ENCODE measurements at places on chromosomes 11 and 22.

DNA sequence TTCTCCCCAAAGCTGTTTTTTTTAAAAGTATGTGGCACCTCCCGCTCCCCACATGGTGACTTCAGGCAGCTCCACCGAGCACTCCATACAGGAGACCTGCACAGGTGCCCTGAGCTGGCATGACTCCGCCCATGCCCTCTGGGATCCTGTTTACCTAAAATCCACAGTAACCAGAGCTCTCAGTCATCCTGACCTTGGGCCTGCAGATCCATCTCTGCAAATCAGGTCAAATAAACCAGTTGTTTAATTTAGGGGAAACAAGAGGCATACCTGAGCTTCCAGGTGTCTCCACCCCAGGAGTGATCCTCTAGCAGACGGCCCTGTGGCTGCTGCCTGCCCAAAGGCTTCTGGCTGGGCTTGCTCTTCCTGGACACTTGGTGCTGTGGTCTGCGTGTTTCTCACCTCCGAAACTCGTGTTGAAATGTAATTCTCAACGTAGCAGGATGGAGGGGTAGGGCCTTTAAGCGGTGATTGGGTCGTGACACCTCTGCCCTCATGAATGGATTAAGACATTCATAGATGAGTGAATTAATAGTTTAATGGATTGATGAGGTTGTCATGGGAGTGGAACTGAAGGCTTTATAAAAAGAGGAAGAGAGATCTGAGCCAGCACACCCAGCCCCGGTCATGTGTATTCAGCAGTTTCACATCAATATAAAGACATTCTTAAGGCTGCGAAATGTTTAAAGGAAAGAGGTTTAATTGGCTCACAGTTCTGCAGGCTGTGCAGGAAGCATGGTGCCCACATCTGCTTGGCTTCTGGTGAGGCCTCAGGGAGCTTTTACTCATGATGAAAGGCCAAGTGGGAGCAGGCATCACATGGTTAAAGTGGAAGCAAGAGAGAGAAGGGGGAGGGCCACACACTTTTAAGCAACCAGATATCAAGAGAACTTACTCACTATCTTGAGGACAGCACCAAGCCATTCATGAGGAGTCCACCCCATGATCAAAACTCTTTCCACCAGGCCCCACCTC, 34.1 kb downstream of the LINC01488 start:
- no peak for DNase-seq

DNA sequence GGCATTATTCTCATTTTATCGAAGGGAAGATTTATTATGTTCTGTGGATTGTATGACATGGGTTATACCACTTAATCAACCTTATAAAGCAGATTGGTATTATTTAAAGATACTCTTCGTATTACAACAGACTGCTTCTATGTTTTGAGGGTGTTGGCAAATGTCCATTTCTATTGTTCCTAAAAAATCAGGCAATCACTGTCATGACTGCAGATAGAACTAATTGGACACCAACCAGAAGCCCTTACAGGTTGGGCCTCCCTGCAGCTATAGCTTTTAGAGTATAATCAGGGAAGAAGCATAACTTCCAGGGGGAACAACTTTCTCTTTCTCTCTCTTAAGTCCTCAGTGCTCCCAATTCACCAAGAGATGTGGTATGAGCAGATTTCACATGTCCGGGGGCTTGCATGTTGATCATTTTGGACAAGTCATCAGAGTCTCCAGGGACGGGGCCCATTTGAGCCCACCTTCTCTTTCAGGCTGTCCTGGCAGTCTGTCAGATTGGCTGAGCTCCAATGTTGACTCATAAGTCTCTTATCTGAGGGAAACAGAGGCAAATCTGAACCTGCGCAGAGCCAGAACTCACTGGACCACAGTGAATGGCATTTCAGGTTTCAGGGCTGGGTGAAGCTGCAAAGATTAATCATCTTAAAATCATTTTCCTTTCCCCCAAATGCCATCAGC, 264.0 kb upstream of the CCDC90B start:
- no peak for DNase-seq

GRCh38 chr11:76339221-76339620, 41.7 kb downstream of the THAP12 start:
- DNase-seq: no peak

GRCh38 chr11:121595717-121596161, 143.0 kb upstream of the SORL1-AS1 start:
- DNase-seq: no peak

DNA sequence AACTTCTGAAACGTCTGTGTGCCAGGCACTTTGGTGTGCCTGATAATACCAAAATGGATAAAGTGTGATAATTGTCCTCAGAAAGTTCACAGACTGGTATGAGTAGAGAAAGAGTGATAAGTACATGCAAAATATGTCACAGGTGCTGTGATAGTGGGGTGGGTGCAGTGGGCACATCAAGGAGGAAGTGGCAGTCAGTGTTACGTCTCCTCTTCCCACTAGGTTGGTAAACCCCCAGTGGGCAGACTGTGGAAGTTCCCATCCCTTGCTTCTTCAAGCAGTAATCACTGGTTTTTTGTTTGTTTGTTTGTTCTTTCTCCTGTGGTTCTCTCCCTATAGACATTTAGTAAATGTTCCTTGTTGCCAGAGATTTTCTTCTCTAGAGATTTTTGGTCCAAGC, 5.4 kb downstream of the RNF121 start:
- DNase-seq: no peak

DNA sequence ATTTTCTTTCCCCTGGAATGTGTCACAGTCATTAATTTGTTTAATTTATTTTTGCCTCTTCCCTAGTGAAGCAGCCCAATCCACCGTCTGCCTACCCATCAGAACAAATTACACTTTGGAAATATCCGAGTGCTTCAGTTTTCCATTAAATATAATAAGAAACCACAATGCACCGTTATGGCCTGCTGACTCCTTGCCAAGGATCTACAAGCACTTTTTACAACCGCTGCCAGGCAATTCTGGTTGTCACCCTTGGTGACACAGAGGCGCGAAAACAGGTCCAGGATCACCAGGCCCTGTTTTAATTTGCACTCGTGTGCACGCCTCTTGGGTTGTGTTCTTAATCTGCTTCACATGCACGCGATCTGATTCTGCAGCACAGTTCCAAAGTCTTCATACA, 43.9 kb downstream of the KIRREL3 start:
- no peak for DNase-seq

Measured in left renal cortex interstitium (tissue), 4 donors.